ENCODE measurements at places on chromosomes 2 and 18.

- no peak for DNase-seq
Measured at GRCh38 chr18:32530947-32531651, 60.4 kb upstream of the GAREM1 start.

- DNase-seq: no peak
Measured at GRCh38 chr18:24616653-24617052, 156.2 kb downstream of the HRH4 start.

- DNase-seq: no peak
Measured at GRCh38 chr2:219079417-219079816, 18.7 kb upstream of the IHH start.

DNA sequence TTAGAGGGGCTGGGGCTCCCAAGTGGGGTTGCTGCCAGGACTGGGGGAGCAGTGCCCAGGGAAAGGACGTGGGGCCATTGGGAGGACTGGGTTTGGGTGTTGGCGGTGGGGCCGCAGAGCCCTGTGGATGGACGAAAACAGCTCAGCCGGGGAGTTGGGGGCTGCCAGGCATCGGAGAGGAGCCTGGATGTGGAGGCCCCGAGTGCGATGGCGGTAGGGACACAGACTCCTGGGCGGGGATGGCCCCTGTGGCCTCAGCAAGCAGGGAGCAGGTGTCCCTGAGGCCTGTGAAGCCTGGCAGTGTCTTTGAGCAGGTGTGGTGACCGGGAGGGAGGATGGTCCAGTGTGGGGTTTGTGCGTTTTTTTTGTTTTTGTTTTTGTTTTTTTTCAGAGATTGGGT, 13.3 kb downstream of the CTDP1 start:
- no peak for DNase-seq

DNA sequence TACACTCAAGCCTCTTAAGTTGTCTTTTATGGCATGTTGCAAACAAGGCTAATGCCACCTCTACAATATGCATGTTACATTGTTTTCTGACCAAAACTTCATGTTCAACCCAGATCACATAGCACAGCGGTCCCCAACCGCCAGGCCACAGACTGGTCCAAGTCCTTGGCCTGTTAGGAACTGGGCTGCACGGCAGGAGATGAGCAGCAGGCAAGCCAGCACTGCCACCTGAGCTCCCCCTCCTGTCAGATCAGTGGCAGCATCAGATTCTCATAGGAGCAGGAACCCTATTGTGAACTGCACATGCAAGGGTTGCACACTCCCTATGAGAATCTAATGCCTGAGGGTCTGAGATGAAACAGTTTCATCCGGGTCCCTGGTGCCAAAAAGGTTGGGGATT, 324.8 kb upstream of the CHAC2 start:
- no peak for DNase-seq

GRCh38 chr2:230827774-230828271, 36.9 kb upstream of the ITM2C start:
- DNase-seq: no peak

GRCh38 chr2:96533292-96534073, 3.1 kb upstream of the ARID5A start:
- DNase-seq: no peak

- no peak for DNase-seq
Measured at GRCh38 chr2:98518101-98518500, 73.4 kb downstream of the INPP4A start.

DNA sequence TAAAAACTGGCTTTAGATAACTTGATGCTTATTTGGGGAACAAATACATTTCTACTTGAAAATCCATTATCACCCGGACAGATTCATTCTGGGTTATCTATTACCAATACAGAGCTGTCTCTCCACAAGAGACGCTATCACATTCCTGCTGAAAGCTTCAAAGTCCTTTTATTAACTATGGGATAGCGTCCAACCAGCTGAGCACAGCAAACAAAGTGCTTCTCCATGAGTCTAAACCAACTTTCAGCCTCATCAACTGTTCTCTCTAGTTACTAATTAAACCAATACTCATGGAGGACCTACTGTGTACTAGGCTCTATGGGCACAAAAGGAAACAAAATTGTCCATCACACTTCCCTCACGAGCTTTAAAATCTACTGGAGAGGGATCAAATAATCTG, 132.8 kb downstream of the L3MBTL4 start:
- no peak for DNase-seq

- no peak for DNase-seq
Measured at GRCh38 chr2:204863336-204863735, 318.1 kb downstream of the PARD3B start.

- no peak for DNase-seq
Measured at GRCh38 chr2:158970241-158970751, 1.9 kb downstream of the TANC1 start.

DNA sequence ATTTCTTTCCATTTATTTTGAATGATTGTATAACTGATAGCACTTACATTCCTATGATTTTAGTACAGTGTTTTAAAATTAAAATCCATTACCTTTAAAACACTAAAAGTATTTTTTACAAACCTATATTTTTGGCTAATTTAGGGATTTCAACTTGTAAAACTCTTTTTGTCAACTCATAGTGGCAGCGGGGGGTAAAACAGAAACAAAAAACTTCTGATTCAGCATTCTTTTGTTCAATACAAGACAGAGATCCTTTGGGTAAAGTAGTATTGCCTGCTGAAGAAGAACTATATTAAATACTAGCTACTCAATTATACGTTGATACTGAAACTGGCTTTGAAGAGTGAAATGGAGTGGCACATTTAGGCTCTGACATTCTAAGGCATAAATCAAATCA, 437.4 kb upstream of the CDH19 start:
- DNase-seq: no peak

GRCh38 chr2:149185942-149186490, 144.4 kb upstream of the LYPD6 start:
- no peak for DNase-seq

GRCh38 chr2:23967846-23968245, 27.6 kb downstream of the UBXN2A start:
- no peak for DNase-seq

- DNase-seq: no peak
Measured at GRCh38 chr2:185695711-185696235, 42.8 kb upstream of the FSIP2 start.

DNA sequence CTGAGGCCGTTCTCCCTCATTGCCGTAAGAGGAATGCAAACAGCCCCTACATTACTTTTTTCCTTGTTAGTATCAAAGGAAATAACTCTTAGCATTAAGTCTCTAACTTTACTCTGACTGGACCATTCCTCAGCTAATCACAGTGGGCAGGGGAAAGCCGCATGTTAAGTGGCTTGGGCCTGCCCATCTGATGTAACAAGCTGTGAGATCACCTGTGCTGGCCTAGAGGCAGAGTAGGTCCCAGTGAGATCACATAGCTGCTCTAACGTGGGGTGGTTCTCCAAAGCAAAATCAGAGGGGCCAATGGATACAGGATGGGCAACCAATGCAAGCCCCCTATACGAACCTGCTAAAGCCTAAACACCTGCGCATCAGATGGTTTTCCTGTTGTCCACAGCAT, 5.9 kb upstream of the MOCOS start:
- DNase-seq: no peak

DNA sequence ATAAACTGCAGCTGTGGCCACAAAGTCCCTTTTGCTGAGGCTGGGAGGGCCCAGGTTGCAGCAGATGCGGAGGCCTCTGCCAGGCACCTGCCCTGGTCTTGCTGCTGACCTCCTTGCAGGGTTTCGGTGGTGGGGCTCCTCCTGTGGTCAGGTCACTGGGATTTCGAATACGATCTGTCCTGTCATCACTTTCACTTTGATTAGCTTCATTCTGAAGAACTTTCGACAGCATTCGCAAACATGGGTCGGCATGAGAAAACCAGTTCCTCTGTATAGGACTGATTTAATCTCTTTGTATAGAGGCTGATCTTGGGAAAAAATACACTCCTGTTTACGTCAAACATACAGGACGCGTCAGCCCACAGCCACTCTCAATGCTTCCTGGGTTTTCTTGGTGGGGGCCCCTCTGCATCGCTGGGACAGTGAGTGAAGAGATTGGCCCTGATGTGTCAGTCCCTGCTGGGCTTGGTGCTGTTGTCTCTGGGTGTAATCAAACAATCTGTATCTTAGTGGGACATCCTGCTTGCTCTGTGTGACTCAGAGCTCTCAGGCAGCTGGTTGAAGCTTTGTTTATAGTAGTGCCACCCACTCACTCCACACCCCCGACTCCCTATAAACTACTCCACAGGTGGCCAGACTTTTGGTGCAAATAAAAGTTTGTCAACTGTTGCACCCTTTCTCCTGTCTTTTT, 209.4 kb upstream of the CXCR4 start:
- no peak for DNase-seq

GRCh38 chr18:49588971-49589370, 27.1 kb downstream of the LIPG start:
- no peak for DNase-seq

Data from NCI-H2081 treated with DMSO at 0.1 percent for 48 hours (cell line).